ENCODE measurements at places on chromosomes 7 and 10.

- DNase-seq, result no peak
Observed at GRCh38 chr7:131369354-131369753, 41.7 kb downstream of the MKLN1 start.

- DNase-seq, result no peak
Observed at GRCh38 chr7:106757846-106758245, 96.9 kb upstream of the CCDC71L start.

- DNase-seq, result no peak
Observed at GRCh38 chr10:103548006-103548405, 54.5 kb downstream of the NEURL1 start.

DNA sequence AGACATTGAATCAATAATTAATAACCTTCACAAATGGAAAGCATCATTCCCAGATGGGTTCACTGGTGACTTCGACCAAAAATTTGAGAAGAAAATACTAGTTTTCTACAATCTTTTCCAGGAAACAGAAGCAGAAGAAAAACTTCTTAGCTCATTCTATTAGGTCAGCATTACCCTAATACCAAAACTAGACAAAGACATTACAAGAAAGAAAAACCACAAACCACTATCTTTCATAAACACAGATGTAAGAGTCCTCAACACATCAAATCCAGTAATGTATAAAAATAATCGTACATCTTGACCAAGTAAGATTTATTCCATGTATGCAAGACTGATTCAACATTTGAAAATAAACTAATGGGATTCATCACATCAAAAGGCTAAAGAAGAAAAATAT, 64.0 kb upstream of the CDK1 start:
- no peak for DNase-seq

GRCh38 chr10:84201244-84201606, 6.9 kb downstream of the CDHR1 start:
- DNase-seq, result no peak

DNA sequence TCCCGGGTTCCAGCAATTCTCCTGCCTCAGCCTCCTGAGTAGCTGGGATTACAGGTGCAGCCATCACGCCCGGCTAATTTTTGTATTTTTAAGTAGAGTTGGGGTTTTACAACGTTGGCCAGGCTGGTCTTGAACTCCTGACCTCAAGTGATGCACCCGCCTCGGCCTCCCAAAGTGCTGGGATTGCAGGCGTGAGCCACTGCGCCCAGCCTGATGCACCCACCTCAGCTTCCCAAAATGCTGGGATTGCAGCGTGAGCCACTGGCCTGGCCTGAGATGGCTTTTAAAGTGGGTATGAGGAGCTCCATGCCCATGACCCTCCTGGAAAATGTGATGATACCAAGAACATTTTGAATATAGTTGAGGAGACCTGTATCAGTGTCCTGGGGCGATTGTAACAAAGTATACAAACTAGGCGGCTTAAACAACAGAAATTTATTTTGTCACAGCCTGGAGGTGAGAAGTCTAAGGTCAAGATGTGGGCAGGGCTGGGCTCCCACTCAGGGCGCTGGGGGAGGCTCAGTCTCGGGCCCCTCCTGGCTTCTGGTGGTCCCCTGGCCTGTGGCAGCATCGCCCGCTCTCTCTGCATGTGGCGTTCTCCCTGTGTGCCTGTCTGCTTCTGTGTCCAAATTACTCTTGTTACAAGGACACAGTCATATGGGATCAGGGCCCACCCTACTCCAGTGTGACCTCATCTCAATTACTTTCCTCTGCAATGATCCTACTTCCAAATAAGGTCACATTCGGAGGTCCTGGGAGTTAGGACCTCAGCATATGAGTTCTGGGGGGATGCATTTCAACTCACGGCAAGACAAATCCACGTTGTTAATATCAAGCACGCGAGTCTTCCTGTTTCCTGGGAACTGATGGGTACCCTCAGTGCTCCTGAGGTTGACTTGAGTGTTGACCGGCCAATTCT, 108.8 kb downstream of the ACTR3B start:
- peak; percentile 16 for DNase-seq

DNA sequence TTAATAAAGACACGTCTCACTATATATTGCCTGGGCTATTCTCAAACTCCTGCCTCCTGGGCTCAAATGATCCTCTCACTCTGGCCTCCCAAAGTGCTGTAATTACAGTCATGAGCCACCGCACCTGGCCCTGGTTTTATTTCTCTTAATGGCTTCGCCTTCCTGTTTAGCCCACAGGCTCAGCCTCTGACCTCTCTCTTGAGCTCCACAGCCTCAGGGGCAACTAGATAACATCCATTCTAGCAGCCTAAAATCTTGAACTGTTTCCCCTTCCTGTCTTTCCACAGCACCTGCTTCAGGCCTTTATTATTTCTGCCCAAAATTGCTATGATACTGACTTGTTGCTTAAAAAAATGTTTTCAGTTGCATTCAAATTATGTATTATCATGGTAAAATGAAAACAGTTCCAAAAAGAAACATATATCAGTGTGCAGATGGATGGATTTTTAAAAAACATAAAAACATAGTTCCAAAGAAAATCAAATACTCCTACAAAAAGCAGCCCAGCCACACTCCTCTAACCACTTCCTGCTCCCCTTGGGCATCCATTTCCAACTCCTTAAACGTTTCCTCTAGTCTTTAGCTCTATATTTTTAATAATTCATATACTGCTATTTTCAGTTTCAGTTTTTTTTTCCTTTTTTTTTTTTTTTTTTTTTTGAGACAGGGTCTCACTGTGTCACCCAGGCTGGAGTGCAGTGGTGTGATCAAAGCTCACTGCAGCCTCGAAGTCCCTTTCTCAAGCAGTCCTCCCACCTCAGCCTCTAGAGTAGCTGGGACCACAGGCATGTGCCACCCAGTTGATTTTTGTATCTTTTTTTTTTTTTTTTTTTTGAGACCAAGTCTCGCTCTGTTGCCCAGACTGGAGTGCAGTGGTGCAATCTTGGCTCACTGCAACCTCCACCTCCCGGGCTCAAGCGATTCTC, 5.1 kb upstream of the BAZ1B start:
- no peak for DNase-seq

GRCh38 chr10:116785867-116786266, 43.5 kb upstream of the HSPA12A start:
- peak; percentile 42 for DNase-seq

DNA sequence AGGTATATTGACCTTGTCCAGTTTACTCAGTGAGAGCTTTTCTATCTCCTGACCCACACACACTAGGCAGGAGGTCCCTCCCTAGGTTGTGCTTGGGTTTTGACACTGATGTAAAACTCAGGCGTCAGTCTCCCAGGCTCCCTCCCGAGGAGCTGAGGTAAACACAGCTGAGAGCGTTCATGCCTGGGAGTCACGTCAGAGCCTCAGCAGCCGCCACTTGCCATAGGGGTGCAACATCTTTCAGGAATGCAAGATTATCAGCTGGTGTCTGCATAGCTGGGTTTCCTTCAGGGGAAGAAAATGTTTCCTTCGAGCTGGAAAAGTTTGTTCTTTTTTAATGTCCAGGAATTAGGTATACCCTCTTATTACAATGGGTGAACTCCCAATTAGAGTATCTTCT, 70.6 kb downstream of the FGFR2 start:
- DNase-seq, result no peak

GRCh38 chr7:41685684-41686083, 17.2 kb downstream of the INHBA start:
- DNase-seq, result no peak

- DNase-seq, result no peak
Observed at GRCh38 chr10:95505084-95505610, 56.0 kb downstream of the SORBS1 start.

Data from ecto neural progenitor cell (in vitro differentiated cells).